ENCODE measurements at places on chromosomes 2 and 18. TPM values are rescaled to one million over a fixed set of nuclear protein-coding genes. Genes with fewer than 3 reads are reported as not detected.

- H3K36me3 ChIP-seq: no peaks in the 10 kb centered on the region
- H3K4me3 ChIP-seq: no peak overlapping the region
- no peak for DNase-seq
- no peaks in the 10 kb centered on the region for H3K4me1 ChIP-seq
- peak overlapping the region; percentile 34 for H3K27ac ChIP-seq
- no peaks in the 10 kb centered on the region for H3K27me3 ChIP-seq
These were observed 50.6 kb upstream of the ZFP36L2 start for GRCh38 chr2:43276962-43277391.

DNA sequence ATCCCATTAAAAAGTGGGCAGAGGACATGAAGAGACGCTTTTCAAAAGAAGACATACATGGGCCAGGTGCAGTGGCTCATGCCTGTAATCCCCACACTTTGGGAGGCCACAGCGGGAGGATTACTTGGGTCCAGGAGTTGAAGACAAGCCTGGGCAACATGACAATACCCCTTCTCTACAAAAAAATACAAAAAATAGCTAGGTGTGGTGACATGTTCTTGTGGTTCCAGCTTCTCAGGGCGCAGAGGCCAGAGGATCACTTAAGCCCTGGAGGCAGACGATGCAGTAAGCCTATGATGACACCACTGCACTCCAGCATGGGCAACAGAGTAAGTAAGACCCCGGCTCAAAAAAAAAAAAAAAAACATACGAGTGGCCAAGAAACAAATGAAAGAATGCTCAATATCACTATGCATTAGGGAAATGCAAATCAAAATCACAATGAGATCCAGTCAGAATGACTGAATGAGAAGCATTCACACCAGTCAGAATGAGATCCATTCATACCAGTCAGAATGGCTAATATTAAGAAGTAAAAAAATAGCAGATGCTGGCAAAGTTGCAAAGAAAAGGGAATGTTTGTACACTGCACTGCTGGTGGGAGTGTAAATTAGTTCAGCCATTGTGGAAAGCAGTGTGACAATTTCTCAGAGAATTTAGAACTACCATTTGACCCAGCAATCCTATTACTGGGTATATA lies 550.2 kb upstream of the SLC39A10 start:
- no peaks in the 10 kb centered on the region for H3K27me3 ChIP-seq
- no peak overlapping the region for H3K27ac ChIP-seq
- H3K4me1 ChIP-seq: no peaks in the 10 kb centered on the region
- H3K4me3 ChIP-seq: no peak overlapping the region
- H3K36me3 ChIP-seq: no peaks in the 10 kb centered on the region

GRCh38 chr2:205808486-205809121 lies 126.3 kb downstream of the NRP2 start:
- H3K4me3 ChIP-seq: no peak overlapping the region
- no peaks in the 10 kb centered on the region for H3K4me1 ChIP-seq
- no peaks in the 10 kb centered on the region for H3K36me3 ChIP-seq
- no peak overlapping the region for H3K27ac ChIP-seq
- DNase-seq: no peak

DNA sequence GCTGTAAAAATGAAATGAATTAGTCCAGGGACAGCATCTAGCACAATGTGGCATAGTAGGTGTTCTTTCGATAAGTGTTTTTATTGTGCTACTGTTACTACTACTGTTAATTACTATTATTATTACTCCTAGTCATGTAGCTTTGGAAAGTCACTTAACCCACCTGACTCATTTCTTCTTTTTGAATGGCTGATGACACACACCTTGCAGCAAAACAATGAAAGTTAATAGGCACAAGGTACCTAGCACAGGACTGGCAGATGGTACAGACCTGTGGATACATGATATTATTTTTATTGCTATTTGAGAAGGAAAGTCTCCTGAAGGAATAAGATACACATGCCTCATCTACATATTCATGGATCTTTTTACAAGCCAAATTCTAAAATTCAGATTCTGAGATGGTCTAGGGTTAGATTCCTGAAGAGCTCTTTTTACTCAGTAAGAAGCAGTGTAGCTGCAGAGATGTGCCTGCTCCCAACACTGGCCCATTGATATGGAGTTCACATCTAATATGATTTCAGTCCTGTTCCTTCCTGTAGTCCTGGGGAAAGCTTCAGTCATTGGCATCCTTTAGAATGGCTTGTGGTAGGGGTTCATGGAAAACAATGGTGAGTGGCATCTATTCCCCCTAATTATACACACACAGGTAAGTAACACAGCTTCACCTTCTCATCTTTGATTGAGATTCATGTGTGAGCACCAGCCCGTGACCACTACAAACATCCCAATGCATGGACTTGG lies 7.9 kb upstream of the ERMN start:
- H3K27ac ChIP-seq: no peak overlapping the region
- no peaks in the 10 kb centered on the region for H3K27me3 ChIP-seq
- H3K4me1 ChIP-seq: no peaks in the 10 kb centered on the region
- H3K4me3 ChIP-seq: no peak overlapping the region
- no peak for DNase-seq
- no peaks in the 10 kb centered on the region for H3K36me3 ChIP-seq

- H3K27ac ChIP-seq: no peak overlapping the region
- H3K36me3 ChIP-seq: no peaks in the 10 kb centered on the region
- DNase-seq: no peak
- H3K4me1 ChIP-seq: peaks cover 20% of the 10 kb centered on the region
- H3K27me3 ChIP-seq: no peaks in the 10 kb centered on the region
These were observed 244.9 kb downstream of the LOXHD1 start for GRCh38 chr18:46411867-46412690.

DNA sequence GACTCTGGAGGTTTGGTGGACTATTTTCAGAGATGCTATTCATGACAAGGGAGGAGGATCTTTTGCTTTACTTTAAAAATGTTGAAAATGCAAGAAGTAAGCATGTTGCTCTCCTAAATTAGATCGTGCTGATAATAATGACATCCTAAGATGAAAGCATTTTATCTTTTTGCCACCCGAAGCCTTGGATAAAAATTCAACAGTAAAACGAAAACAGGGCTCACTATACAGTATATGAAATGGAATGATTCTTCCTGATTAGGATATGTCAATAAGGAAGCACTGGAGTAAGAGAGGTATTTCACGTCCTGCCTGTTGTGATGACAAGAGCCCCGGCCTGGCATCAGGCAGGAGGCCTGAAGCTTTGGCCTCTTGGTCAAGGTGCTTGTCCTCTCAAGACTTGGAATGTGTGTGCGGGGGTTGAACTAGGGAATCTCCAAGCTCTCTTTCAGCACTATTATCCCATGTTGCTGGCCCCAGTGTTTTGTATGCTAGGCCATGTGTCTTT lies 306.0 kb downstream of the MTX2 start:
- no peak overlapping the region for H3K4me3 ChIP-seq
- no peak overlapping the region for H3K27ac ChIP-seq
- no peak for DNase-seq

DNA sequence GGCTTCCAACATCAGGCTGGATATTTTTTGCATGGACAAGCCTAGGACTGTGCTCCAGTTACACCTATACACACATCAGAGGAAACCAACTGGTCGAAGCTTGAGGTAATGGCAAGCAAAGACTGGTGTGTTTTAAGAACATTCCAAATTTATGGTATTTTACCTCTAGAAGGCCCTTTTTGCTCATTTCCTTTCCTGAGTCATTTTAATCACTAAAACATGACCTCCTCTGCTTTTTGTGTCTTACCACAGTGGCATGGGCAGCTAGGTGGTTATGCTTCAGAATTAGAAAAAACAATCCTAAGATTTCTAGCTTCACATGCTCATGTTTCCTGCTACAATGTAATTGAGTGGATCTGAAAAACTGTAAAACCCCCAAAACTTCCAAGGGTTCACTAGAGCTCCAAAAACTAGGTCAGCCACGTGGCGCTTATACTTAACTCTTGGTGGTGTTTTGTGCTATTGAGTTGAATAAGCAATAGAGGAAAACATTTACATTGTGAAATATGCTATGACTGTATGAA lies 30.6 kb upstream of the CHRNA1 start:
- no peak overlapping the region for H3K27ac ChIP-seq
- peaks cover 16% of the 10 kb centered on the region for H3K36me3 ChIP-seq
- H3K4me1 ChIP-seq: no peaks in the 10 kb centered on the region
- H3K27me3 ChIP-seq: no peaks in the 10 kb centered on the region
- no peak overlapping the region for H3K4me3 ChIP-seq

GRCh38 chr2:176656776-176657140 lies 387.5 kb downstream of the MTX2 start:
- DNase-seq: no peak
- no peaks in the 10 kb centered on the region for H3K36me3 ChIP-seq
- H3K4me1 ChIP-seq: no peaks in the 10 kb centered on the region
- H3K27ac ChIP-seq: no peak overlapping the region

DNA sequence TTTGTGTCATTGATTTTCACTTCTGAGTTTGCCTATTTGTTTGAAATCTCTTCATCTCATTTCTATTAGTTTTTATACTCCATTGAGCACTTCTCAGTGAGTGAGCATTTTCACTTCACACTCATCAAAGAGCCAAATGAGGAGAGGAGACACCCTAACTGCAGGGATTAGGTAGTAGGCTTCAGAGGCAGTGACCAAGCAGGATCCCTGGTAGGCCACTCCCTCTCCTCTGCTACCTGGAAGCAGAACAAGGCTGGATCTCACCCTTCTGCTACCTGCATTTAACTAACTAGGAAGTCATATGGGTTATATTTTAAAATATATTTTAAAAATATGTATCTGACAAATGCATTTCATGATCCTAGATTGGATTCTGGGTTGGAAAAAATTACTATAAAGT lies 52.7 kb downstream of the SEMA4F start:
- no peaks in the 10 kb centered on the region for H3K4me1 ChIP-seq
- no peaks in the 10 kb centered on the region for H3K27me3 ChIP-seq
- no peaks in the 10 kb centered on the region for H3K36me3 ChIP-seq
- no peak overlapping the region for H3K4me3 ChIP-seq

Gene NCKAP5
- 11.7 TPM for total RNA-seq

Gene ALPI
- total RNA-seq: not detected

Gene IL1RL1
- 17.7 TPM for total RNA-seq

Gene ARHGEF4
- 24.5 TPM for total RNA-seq
